ENCODE measurements at places on chromosomes 4 and X.

DNA sequence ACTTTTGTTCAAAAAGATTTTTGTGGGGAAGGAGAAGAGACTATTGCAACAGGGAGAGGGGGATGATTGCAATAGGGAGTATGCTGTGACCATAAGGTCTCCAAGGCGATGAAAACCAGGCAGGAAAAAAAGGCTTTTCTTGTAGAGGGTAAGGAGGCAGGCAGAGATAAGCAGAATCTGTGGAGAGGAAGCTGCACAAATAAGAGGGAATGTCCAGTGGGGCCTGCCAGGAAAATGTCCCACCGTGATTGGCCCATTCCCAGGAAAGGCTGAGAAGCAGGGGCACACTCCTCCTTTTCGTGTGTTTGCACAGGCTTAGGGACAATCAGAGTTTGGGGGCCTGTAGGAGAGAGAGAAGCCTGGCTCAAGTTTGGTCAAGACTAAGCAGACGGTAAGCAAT lies 29.1 kb downstream of the SPACA5 start:
- DNase-seq, result no peak

DNA sequence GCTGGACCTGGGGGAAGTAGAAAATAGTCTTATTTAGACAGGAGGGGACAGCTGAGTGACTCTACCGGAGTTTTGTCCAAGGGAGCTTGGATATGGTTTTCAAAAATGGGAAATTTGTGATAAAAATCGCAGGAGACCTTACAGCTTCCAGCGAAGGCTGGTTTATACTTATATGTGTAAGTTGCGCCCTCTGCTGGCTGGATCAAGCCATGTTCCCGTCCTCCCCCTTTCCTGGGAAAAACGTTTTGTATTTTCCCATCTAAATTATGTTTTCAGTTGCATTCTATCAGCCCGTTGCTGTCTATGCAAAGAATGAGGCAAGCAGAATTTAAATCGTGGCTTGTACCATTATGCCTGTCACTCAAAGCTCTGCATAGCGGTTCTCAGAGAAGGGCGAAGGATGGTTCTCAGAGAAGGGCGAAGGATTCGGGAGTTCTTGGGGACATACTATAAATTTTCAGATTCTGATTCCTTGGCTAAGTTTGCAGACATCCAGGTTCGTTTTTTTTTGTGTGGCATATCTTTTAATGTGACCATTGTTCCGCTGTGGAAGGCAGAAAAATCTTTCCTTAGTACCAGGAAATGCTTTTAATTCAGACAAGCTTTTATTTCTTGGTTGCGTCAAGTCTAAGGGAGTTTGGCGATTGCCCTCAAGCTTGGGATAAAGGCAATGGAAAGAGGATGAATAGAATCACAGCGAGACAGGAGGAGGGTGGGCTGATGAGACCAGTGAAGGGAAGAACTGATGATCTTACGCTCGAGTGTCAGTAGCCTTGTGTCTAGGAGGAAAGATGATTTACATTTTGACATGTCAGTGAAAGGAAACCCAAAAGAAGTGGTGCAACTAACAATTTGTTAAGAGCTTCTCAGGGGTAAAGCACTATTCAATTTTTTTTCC lies 128.5 kb upstream of the ARX start:
- no peak for DNase-seq

GRCh38 chr4:15434676-15435075 lies 6.8 kb downstream of the C1QTNF7 start:
- no peak for DNase-seq

- DNase-seq, result no peak
Measured at GRCh38 chr4:98318521-98318920, 57.3 kb downstream of the RAP1GDS1 start.

DNA sequence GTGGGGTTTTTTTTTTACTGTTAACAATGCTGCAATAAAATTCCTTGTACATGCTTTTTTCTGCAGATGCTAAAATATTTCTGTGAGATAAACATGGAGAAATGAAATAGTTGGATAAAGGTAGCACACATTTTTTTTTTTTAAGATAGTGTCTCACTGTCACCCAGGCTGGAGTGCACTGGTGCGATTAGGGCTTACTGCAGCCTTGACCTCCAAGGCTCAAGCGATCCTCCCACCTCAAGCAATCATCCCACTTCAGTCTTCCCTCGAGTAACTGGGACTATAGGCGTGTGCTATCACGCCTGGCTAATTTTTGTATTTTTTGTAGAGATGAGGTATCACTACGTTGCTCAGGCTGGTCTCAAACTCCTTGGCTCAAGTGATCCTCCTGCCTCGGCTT lies 1.8 kb upstream of the HUWE1 start:
- no peak for DNase-seq

GRCh38 chr4:45679411-45679810 lies 444.4 kb downstream of the GABRG1 start:
- DNase-seq, result no peak

GRCh38 chr4:120771907-120772306 lies 150.6 kb downstream of the PRDM5 start:
- DNase-seq, result no peak

- DNase-seq, result no peak
Measured at GRCh38 chrX:117274965-117275364, 812.2 kb upstream of the CT83 start.

DNA sequence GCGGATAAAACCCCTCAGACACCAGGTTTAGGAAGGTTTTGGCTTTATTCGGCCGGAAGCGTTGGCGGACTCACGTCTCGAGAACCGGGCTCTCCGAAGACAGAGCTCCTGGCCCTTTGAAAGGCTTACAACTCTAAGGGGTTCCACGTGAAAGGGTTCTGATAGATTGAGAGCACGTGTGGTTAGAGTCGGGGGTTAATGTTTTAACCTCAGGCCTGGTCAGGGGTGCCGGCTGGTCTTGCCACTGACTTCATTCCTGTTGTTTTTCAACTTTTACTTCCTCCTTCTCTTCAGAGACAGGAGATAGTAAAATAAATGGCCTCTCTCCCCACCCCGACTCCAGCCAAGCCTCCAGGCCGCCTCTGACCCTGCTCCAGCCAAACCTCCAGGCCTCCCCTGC lies 4.7 kb upstream of the ASMT start:
- DNase-seq, result no peak

DNA sequence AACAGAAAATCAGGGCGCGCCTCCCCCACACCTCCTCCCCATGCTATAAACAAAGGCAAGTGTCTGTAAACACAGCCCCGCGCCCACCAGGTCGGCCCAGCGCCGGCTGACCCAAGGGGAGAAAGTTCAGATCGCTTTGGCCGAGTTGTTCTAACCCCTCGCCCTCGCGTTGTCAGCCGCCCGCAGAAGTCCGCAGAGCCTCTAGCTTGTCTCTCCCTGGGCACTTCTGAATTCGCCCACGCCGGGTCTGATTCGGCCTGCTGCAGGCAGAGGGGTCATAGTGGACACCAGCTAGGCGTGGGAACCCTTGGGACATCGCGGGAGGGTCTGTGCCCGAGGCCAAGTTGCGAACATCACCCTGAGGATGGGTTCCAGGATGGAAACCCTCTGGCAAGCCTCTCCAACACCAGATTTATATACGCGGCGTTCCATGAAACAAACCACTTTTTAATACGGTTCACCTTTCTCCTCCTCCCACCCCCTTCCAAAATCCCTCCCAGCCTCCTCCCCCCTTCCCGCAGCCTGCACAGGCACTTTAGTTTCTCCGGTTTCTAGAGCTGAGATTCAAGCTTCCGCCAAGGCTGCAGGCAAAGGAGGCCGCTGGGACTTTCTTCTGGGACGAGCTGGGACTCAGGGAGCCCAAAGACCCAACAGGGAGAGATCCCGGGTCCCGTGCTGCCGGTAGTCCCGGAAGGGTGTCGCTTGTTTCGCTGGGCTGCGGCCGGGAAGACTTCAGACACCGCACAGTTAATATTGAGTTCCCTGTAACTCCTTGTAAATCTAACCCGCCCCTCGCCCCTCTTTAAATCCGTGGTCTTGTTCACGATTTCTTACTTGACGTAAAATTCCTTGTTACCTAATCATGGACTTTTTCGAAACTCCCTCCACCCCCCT lies 4.7 kb downstream of the HAND2 start:
- no peak for DNase-seq

Measured in cerebellar nuclear complex (tissue), 1 donor.